Muscle of arm (tissue), 14 donors: ENCODE measurements at places on chromosomes 4 and X. TPM values are rescaled to one million over a fixed set of nuclear protein-coding genes. Genes with fewer than 3 reads are reported as not detected.
A peak's percentile ranks its signal among the peaks of the same experiment; 100 is the strongest.

DNA sequence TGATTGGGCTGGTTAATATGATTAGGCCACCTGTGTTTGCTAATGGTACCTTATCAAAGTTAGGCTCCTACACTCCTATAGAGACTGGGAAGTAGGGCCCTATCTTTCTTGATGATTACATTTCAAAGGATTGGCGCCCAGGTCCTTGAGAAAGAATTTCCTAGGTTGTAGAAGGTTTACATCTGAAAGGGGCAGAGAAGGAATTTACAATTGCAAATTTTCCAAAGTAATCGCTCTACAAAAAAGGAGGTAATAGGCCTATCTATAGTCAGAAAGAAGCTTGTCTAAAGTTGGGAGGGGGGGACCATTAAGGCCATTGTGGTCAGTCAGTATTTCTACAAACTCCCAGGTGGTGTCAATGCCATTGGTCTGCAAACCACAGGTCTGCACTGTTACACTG lies 638.4 kb downstream of the IL1RAPL1 start:
- DNase-seq, result no peak

ALAS2 gene
- 14.5 TPM for polyA plus RNA-seq

SOWAHD gene
- polyA plus RNA-seq, result 0.55 TPM

GRCh38 chrX:21524008-21524407 lies 134.1 kb downstream of the KLHL34 start:
- DNase-seq, result no peak

MAGEB17 gene
- polyA plus RNA-seq, result 0.13 TPM

EFHC2 gene
- polyA plus RNA-seq, result not detected

- peak; percentile 88 for DNase-seq
Measured at GRCh38 chrX:153470411-153471363, at the start of gene HAUS7. Gene HAUS7, minus strand, starts transcription at chrX:153470576. Its CDS starts 19 bp downstream, at chrX:153470557.

SPANXA1 gene
- polyA plus RNA-seq, result not detected

GRCh38 chr4:9947168-9948062 lies 73.9 kb downstream of the SLC2A9 start:
- no peak for DNase-seq

SLC4A4 gene
- polyA plus RNA-seq, result 17.4 TPM

LRP2BP gene
- polyA plus RNA-seq, result 4.0 TPM

DNA sequence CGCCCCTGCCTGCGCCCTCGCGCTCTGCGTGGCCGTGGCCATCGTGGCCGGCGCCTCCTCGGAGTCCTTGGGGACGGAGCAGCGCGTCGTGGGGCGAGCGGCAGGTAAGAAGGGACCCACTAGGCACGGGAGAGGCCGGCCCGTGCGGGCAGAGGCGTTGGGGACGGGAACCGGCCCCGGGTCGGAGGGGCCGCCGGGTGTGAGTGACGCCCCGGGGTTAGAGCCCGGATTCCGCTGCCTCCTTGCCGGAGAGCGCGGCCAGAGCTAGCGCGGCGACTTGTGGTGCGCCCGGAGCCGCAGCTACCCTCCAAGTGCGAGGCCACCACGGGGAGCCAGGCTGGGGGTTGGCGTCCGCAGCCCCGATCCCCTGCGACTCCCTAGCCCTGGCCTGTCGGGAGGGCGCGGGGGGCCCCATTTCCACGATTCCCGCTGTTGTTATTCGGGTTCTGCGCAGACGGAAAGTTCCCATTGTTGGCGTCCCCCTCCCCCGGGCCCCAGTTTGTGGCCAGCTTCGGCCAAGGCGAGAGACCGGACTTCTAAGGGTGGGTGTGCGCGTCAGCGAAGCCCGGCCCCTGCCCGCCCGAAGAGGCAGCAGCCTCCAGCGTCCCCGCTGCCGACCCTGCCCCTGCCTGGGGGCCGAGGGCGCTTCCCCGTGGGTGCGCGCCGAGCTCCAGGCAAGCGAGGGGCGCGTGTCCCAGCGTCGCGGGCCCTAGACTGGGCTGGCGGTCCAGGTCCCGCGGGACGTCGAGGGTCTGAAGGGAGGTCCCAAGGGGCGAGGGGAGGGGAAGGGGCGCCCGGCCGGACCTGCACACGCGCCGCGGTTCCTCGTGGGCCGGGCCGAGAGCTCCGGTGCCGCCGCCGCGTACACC lies 1.1 kb downstream of the FGFR3 start:
- DNase-seq, result no peak

CFAP299 gene
- polyA plus RNA-seq, result 0.17 TPM

DNA sequence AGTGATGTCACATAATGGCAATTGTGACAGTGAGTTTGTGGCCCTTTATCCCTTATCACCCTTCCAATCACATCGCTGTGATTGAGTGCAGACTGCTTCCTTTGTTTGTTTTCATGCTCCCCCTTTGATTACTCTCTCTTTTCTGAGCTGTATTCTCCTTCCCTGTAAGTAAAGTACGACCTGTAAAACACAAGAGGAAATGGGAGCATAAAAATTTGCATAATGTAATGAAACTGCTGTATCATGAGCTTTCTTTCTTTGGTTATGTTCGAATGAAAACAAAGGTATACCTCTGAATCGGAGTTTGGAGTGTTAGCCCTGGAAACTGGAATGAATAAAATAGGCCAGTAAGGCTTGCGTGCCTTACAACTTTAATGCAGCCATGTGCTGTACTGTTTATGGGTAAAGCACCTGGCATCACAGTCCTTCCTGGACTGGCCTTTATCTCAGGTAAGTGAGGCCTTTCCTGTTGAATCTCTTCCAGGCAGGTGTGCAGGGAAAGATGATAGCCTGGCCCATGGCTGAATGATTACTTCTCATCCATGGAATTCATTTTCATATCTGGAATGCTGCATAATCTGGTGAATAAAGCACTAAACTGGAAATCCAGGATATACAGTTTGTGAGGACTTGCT lies 26.6 kb upstream of the HS3ST1 start:
- no peak for DNase-seq

IQCM gene
- polyA plus RNA-seq, result not detected

- no peak for DNase-seq
Measured at GRCh38 chr4:8227201-8227770, 28.2 kb downstream of the SH3TC1 start.

DNA sequence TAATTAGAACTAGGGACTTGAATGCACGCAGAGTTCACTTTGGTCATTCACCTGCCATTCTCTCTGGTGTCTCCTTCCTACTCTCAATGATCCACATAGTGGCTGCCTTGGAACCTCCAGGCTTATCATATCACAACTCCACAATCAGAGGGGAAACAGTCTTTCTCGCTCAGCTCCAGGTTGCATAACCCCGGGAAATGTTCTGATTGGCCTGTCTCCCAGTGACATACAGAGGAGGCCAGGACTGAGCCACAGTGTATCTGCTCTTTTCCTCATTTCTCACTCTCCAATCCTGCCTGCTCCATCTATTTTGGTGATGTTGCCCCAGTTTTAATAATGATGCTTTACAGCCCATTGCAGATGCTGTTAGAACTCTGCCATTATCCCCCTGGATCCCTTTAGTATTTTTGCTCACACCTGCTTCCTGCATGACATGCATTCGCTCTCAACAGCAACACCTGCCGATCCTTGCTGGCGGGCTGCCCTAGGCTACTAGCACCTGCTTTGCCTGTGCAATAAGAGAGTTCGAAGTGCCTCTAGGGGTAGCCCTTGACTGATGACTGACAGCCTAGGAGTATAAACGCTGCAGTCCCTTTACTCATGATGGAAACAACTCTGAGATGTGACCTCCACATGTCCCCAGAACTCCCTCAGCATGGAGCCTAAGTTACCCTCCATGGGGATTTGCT lies 211.3 kb upstream of the RPS6KA3 start:
- no peak for DNase-seq

- DNase-seq, result no peak
Measured at GRCh38 chrX:125293850-125294780, 25.6 kb upstream of the TEX13C start.

CFAP99 gene
- 0.12 TPM for polyA plus RNA-seq

MAGEB3 gene
- polyA plus RNA-seq, result not detected

AFF2 gene
- polyA plus RNA-seq, result 1.2 TPM

GRCh38 chr4:154984148-154984547 lies 203.1 kb downstream of the RBM46 start:
- no peak for DNase-seq

GRCh38 chr4:98314791-98315565 lies 53.8 kb downstream of the RAP1GDS1 start:
- peak; percentile 3 for DNase-seq

GRCh38 chrX:20067709-20068561 lies 48.8 kb downstream of the MAP7D2 start:
- DNase-seq, result peak; percentile 52

DNA sequence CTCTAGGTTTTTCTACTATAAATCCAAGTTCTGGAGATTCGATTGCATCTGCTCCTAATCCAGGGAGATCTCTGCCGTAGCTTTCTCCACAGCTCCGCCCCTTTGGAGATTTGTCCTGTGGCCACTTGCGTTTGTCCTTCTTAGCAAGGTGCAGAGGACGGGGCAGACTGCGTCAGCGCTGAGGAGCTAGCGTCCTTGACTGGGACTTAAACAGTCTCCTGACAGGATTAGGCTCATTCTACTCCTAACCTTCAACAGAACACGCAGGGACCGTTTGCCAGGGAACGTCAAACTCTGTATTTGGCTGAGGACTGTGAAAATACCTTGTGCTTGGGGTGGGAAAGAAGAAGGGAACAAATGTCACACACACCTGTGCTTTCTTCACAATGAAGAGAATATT lies 38.6 kb downstream of the SORBS2 start:
- no peak for DNase-seq

DNA sequence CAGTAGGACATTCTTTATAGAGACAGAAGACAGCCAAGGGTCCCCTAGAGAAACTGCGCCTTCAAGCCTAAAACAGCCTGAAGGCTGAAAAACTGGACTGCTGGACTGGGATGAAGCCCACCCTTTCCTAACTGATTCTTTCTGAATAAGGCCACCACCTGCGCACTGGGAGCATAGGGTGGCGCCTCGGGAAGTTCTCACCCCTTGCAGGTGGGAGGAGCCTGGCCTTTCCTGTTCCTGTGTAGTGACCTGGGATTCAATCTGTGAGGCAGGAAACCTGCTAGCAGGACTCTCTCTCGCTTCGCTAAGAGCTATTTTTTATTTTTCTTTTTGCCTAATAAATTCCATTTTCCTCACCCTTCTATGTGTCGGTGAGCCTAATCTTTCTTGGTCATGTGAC lies 61.8 kb upstream of the KLHL13 start:
- no peak for DNase-seq

DNA sequence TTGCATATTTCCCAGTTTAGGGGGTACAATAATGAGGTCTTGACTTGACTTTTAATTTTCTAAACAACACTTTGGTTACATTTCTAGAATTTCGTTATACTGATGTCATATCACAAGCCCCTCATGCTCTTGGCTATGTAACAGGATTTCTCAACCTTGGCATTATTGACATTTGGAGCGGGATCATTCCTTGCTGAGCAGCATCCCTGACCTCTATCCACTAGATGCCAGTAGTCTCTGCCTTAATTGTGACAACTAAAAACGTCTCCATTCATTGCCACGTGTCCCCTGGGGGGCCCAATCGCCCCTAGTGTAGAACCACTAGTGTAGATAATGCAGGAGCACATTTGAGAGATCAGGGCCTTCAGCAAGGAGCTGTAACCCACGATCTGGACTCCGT lies 234.2 kb upstream of the MID1 start:
- DNase-seq, result no peak

DNA sequence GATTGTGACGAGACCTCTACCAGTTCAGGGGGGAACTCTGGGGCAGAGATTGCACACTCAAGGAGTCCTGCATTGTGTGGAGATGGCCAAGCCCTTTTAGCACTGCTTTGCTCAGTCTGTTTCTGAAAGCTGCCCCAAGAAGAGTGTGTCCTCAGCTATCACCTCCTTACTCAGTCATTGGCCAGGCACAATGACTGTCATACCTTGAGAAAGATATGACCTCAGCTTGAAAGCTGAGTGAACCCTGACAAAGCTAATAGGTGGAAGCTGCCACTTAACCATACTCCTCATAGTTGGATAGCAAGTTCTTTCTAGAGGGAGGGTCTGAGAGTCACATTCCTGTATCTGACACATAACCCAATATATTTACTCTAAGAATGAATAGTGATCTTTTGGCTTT lies 37.8 kb upstream of the DIPK2B start:
- no peak for DNase-seq
